ENCODE measurements at places on chromosomes 16 and 17.
A peak's percentile ranks its signal among the peaks of the same experiment; 100 is the strongest.

DNA sequence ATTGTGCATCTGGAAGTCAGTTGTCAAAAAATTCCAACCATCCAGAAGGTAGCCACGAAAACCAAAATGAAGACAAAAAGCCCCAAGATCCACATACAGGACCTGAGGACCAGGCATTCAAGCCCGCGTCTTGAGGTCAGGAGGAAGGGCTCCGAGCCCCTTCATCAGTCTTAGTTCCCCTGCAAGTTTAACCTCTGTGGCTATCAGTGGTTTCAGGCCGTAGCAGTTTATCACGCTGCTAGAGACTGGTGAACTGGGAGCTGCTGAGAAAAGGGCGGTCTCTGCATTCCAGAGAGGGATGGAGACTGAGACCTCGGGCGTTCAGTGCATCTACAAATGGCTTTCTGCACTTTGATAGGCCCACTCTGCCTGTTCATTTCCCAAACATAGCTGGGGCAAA lies 70.6 kb downstream of the IRF8 start:
- DNase-seq: peak; percentile 27

- peak; percentile 25 for DNase-seq
Observed at GRCh38 chr17:19928299-19928698, 49.3 kb downstream of the AKAP10 start.

DNA sequence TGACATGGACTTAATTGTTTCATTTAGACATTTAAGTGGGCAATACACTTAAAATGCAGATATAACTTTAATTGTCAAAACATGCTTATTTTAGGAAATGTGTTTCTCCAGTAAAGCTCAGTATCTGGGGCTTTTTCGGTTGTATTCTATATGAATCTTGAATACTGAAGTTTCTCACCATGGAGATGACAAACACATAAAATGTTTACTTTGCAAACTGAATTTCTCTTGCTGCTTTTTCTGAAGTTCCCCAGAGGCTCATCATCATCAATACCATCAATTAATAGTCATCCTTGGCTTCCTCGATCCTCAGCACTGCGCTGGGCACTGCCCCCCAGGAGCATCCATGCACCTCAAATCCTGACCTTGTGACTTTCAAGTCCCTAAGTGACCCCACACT lies 227.3 kb downstream of the WWOX start:
- no peak for DNase-seq

DNA sequence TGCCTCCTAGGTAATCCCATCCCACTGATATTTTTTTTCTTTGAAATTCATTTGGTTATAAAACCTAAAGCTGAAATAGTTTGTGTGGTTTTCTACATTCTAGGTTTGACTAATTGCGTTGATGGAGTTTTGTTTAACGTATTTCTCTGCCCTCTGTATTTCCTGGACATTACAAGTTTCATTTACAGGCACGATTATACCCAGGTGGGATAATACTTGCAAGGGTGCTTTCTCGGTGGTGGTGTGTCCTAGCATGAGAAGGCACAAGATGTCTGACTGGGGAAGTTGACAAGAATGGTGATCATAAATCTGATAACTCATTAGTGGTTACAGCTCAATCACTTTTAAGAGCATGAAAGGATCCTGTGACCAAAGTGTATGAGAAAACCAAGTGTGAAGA lies 45.0 kb downstream of the DYNLRB2 start:
- DNase-seq: no peak

DNA sequence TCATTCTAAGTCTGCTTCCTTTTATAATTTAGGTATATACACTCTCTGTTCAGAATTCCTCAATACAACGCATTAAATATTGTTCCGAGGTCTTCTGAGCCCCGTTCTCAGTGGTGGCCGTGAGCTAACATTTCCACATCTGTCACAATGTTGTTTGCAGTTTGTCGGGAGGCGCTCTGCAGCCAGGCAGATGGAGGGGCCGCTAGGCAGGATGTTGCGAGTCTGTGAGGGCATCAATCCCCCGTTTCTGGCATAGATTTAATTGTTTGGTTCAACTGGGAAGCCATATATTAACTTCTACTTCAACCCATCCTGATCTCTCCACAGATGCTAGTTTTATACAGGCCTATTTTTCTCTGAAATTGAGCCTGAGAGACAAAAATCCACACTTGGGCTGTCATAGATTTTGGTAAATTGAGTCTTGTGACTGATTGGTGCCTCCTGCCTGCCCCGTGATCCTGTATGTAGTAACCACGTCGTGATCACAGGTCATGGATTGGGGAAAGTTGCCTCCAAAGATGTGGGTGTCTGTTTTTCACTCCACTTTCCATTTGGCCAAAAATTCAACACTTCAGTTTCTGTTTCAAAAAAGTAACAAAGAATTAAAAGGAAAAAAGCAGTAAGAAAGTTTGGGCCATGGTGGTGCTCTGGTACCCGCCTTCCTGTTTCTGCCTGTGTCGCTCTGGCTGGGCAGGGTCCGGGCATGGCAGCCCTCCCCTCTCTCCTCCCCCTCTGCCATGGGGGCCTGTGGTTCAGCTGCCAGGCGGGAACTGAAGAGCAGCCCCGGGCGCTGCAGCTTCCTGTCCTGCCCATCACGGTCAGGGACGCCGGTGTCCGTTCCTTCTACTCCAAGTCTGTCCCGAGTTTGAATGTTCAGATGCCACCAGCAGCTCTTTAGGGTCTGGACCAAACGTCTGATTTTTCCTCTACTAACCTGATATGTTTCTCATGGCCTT lies 41.5 kb downstream of the RPTOR start:
- peak; percentile 57 for DNase-seq

DNA sequence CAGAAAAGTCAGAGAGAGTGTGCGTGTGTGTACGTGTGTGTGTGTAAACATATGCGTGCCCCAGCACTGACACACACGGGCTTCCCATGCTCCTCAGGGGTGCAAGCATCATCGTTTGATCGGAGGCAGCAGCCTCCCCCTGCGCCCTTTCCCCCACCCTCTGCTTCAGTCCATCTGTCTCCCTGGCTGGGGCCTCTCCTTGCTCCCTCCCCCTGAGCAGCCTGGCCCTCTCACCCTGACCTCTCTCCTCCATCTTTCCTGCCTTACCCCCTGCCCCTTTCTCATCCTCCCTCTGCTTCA lies 4.4 kb downstream of the STX1B start:
- DNase-seq: no peak

- peak; percentile 46 for DNase-seq
Observed at GRCh38 chr17:46979147-46979863, at the start of gene RPRML. Gene RPRML, minus strand, starts transcription at chr17:46979253. Its CDS starts 246 bp downstream, at chr17:46979007.

DNA sequence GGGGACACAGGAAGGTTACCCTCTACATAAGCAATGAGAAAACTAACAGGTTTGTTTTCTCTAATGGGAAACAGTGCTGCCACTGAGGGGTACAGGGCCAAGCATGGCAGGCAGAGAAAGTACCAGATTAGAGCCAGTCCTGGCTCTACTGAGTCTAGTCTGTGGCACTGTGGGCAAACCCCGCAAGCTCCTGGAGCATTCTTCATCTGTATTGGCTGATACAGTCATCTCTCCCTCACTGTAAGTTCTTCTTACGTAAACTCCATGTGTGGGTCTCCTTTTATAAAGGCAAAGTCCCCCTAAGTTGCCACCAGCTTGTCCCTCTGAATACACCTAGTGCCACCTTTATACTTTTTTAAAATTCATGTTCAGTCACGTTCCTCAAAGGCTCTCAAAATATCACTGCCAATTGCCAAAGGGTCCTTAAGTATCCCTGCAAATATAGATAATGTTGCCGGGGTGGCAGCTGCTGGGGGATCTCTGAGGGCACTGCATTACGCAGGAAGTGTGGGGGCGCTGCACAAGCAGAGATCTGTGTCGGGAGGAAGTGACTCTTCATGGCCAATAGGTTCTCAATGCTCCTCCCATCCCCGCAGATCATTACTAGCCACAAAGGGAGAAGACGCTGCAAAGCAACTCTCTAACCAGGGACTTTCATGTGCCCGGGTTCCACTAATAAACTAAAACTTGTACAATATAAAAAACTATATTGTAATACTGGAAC lies 18.8 kb downstream of the XPO6 start:
- no peak for DNase-seq

DNA sequence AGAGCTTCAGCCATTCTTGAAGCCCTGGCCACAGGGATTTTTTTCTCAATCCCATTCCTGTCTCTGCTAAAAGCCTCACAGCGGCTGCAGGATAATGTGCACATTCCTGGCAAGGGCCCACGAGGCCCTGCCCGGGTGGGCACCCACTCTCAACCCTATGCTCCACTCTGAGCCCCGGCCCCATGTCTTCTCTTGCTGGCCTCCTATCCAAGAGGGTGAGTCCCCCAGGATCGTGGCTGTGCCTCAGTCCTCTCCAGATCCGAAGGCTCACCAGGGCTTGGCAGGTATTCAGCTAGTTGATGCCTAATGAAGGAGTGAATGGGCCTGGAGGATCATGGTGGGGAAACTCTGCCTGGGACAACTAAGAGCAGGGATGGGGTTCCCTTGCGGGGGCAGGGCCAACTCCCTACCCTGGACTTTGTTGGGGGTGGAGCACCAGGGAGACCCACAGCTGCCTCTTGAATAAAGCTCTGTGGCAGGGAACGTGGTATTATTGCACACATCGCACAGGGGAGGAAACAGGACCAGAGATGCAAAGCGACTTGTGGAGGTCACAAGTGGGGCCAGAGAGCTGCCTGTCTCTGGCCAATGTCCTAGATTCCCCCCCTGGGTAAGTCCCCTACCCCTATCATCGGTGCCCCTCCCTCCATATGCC lies 5.4 kb downstream of the ARHGAP27 start:
- DNase-seq: no peak

- DNase-seq: no peak
Observed at GRCh38 chr17:4490637-4491061, 8.0 kb upstream of the SPNS2 start.

DNA sequence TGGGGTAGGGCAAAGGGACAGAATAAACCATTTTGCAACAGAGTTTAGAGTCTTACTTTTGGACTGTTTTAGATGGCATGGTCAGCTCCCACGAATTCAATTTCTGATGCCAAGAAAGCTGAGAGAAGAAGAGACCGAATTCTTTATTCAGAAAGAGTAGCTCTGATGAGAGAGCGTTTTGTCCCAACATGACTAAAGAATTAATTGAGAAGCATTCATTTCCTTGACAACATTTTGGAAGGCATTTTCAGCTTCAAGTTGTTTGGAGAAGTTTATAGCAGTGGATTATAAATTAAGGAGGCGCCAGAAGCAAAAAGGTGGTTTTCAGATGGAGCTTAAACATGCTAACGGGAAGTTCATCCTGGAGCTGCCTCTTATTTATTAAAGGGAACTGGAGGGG lies 12.2 kb downstream of the GAN start:
- no peak for DNase-seq

- no peak for DNase-seq
Observed at GRCh38 chr17:17403065-17403464, 73.7 kb upstream of the MED9 start.

GRCh38 chr17:57927048-57927723 lies 28.0 kb downstream of the CUEDC1 start:
- peak; percentile 58 for DNase-seq

DNA sequence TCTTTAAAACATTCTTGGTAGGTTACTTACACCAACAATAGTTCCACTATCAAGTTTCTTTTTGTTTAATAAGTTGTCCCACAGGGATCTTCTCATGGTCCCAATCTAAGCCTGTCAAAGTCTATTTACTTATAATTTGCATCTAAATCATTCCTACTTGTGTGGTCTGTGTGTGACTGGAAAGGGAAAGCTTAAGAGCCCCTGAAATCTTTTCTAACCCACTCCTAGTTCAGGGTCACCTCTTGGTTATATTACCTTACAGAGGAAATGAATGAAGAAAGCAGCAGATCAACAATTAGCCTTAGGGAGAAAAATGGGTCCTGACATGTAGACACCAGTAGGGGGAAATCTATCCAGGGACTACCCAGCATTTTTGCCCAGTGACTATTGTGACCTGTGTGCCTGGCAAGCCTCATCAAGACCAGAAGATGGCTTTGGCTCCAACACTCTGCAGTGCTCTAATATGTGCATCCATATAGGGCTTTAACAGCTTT lies 110.4 kb upstream of the HAS3 start:
- DNase-seq: peak; percentile 78

DNA sequence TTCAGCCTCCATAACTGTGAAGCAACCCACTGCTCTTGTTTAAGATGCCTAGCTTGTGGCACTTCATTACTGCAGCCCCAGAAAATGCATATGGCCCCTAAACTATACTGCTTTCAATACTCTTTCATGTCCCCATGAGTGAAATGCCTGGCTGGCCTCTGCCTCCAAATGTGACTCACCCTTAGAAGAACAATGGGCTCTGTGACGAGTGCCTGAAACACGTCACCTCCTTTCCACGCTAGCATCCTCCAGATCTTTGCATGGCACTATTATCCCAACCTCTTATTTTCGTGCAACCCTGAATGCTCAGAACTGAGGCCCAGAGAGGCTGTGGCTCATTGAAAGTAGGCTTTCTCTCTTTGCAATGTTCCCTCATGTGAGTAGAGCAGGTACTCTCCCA lies 233.1 kb downstream of the CBLN1 start:
- DNase-seq: no peak

DNA sequence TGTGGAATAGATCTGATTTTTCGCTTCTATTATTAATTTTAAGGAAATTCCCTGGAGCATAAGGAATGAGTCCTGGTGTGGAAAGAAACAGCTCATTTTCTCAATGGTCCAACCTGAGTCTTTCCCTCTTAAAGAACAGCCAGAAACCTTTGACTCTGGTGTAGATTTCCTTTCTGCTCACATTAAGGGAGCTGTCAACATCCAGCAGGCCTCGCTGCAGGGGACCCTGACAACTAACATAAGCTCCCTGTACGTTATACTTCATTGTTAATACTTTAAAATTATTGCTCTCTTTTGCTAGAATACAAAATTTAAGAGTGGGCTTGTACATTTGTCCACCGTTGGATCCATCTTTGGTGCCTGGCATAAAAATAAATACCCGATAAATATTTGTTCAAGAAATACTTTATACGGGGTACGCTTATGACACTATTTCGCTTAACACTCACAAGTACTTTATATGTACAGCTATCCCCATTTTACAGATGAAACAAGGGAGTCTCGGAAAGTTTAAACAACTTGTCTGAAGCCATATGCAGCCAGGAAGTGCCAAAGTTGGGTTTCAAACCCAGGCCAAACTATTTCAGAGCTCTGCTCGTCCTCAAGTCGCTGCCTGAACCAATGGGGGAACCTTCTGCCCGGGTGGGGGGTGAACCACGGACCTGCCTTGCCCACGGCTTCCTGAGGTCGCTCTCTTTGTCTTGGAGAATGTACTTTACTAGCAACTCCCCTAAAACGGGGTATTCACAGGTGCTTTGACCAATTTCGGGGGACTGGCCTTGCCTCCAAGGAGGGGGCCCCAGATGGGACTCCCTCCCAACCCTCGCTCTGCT lies 611 bp downstream of the SMARCE1 start:
- peak; percentile 51 for DNase-seq

DNA sequence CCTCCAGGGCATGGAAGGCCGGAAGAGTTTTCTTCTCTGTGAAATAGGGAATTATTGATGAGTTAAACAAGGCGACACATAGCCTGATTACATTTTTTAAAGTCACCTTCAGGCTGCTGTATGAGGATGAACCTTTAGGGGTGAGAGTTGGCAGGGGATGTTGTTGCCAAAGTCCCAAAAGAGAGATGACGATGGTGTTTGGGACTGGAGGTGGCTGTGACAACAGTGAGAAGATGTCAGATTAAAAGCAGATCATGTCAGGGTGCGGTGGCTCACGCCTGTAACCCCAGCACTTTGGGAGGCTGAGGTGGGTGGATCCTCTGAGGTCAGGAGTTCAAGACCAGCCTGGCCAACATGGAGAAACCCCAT lies 16.8 kb upstream of the ASGR2 start:
- DNase-seq: no peak

All from EL (cell line).